ENCODE measurements at places on chromosomes 2 and 18. TPM values are rescaled to one million over a fixed set of nuclear protein-coding genes. Genes with fewer than 3 reads are reported as not detected.

SLC11A1 gene
- total RNA-seq: 0.21 TPM

LBH gene
- total RNA-seq: 129 TPM

GALNT5 gene
- total RNA-seq: 1.8 TPM

SPATA3 gene
- total RNA-seq: not detected

PDE11A gene
- total RNA-seq: 0.43 TPM

CPO gene
- 0.05 TPM for total RNA-seq

ASAP2 gene
- total RNA-seq: 45.3 TPM

CCDC150 gene
- 4.5 TPM for total RNA-seq

C1GALT1C1L gene
- total RNA-seq: 2.6 TPM

RAPGEF4 gene
- total RNA-seq: 0.19 TPM

KCTD18 gene
- 10.6 TPM for total RNA-seq

KLHL14 gene
- not detected for total RNA-seq

PKDCC gene
- 21.7 TPM for total RNA-seq

ZC3H6 gene
- 0.42 TPM for total RNA-seq

CCDC68 gene
- total RNA-seq: 4.8 TPM

Measured in A549 treated with AZD2906 at 1 μM for 4 hours (cell line).